ENCODE measurements at places on chromosomes 3 and 15.

DNA sequence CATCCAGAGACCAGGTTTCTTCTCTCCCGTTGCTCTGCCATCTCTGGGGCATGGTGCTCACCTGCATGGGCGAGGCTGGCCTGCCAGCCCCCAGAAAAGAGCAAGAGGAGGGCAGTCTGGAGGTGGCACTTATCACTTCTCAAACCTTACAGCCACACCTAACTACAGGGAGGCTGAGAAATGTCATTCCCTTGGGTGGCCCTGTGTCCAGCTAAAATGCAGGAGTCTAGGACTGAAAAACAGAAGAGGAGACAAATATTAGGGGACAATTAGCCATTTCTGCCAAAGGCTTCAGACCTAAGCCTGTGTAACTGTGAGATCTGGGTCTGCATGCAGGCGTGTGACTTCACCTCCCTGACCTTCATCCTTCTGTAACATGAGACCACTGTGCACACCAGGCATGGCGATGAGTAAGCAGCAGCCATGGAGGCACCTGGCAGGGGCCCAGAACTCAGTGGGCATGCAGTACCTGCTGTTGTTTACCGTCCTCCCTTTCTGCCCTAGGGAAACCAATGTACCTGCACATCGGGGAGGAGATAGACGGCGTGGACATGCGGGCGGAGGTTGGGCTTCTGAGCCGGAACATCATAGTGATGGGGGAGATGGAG lies 83.4 kb downstream of the MESD start:
- no peak for DNase-seq

GRCh38 chr3:67907735-67908134 lies 253.3 kb upstream of the SUCLG2 start:
- DNase-seq = no peak

DNA sequence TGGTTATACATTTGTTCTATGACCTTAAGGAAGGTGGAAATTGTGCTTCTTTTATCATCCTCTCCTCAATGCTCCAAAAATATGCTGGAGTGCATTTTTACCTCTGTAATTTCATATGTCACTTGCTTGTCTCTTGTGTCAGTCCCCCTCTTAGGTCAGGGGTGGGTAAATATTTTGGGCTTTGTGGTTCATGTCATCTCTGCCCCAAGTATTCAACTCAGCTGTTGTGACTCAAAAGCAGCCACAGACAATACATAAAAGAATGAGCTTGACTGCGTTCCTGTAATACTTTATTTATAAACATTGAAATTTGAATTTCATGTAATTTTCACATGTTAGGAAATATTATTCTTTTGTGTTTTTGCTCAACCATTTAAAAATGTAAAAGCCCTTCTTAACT lies 60.4 kb upstream of the SLC24A5 start:
- DNase-seq = no peak

GRCh38 chr3:4551051-4551711 lies 58.0 kb downstream of the ITPR1 start:
- no peak for DNase-seq

DNA sequence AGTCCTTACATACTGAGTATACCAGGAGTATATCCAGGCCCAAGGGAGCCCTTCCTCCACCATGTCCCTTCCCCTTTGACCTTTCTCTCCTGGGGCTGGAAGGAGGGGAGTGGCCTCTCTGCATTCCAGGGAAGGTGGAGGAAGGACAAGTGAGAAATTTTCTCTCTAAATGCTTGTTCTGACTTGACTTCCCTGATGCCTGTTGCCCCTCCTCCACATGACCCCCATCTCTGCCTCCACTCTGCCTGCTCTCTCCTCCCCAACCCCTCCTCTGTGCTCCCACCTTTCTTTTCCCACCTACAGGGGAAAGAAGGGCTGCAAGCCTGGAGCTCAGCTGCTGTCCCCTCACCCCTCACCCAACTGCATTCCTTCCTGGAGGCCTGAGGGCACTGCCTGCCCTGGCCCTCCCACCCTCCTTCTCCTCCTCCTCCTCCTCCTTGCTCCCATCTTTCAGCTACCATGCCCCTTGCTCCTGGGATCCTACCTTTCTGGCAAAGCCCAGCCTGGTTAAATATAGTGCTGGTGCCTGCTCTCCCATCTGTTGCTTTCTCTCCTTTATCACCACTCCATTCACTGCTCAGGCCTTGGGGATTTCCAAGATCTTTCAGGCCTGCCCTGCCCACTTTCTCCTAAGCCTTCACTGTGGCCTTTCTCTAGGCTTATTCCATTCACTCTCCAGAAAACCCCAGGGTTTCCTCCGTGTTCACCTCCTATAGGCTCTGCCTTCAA lies 8.5 kb upstream of the DAG1 start:
- no peak for DNase-seq

GRCh38 chr3:191217301-191217700 lies 18.3 kb downstream of the OSTN start:
- no peak for DNase-seq

DNA sequence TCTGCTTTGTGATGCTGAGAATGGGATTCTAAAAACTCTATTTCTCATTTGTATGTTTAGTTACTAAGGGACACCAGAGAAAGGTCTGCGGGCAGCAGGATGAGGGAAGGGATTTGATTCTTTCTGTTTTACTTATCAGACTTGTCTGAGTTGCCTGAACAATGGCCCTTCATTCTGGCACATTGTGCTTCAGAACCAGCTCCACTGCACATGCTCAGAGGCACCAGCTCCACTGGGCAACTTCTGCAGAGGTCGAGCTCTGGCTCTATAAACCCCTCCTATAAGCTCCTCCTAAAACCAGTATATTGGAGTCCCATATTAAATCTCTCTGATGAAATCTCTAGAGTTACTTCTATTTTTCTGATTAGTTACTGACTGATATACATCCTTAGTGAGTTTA lies 453.2 kb upstream of the CDIN1 start:
- no peak for DNase-seq

DNA sequence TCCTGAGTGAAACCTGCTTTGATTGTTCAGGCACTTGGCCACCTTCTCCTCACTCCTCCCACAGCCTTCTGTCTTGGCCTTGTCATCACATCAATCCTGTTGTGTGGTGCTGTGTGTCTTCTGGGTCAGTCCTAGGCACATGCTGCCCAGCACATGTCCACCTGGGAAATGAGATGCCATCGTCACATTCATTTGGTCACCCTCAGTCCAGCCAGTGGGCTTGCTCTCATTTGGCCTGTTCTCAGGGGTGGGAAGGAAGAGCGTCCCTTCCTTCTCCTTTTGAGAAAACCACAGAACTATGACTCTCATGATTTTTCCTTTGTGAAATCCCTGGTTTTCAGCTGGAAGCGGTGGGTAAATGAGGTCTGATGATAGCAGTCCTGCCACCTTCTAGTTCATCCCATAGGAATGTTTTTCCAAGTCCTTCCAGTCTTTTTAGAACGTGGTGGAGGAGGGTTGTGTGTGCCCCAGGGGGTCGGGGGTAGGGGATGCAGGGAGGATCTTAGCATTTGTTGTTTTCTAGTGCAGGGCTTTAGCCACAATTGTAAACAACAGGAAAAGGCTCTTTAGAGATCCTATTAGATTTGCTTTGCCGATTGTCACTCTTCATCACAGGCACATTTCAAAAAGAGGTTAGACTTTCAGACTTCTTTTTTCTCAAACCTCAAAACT lies 8.4 kb upstream of the PLA1A start:
- no peak for DNase-seq

- no peak for DNase-seq
Observed at GRCh38 chr3:59266551-59266950, 216.7 kb upstream of the CFAP20DC start.

DNA sequence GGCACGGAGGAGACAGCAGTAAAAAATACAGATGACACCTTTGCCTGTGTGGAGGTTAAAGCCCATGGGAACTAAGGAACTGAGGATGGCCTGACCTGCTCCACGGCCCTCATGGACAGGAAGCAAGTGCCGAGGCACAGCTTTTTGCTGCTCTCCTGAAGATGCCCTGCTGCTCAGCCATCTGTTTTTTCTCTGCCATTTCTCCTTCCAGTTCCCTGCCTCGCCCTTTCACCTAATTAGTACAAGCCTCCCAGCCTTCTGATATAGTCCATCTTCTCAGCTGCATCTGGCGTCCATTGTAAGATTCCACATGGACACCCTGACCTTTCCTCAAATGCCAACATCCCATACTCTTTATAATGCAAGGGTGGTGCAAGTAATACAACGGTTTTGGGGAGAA lies 11.8 kb upstream of the CXCR6 start:
- no peak for DNase-seq

DNA sequence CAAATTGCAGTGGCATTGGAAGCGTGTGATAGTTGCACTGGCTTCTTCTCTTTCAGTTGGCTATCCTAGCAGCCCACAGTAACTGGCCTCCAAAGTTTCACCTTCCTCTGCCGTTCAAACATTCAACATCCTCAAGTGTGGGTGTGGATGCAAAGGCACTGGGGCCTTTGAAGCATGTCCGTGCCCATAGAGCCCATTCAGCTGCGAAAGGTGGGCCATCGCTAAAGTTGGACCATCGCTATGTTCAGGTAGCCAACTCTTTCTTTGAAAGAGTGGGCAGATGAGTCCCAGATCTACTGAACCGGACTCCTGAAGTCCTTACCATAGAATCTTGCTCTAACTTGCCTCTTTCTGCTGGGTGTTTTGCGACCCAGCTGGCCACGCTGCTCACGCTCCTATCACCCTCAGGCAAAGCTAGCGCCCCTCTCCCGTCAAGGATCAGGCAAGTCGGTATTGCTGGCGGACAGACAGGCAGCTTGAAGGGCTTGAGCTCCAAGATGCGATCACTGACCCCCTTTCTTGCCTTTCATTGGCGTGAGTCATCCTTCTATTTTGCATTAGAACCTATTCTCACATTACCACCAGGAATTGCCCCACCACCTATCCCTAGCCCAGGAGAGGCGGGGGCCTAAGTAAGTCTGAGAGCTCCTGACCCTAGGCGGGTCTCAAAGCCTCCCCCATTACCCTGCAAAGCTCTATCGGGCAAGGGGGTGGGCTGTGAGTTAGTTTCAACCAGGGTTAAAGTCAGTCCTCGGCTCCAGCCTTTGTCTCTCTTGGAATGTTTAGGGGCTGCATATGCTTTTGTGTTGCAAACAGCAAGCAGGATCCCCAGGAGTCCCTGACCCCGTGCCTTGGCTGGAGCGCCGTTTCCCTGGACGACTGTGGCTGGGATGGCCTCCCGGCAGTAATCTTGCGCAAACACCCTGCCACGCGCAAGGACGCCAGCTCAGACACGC lies 28.7 kb downstream of the ZIC4 start:
- DNase-seq = no peak

GRCh38 chr3:171532294-171532693 lies 72.1 kb upstream of the TNIK start:
- no peak for DNase-seq

- DNase-seq = no peak
Observed at GRCh38 chr3:128408693-128409623, 57.7 kb downstream of the DNAJB8 start.

DNA sequence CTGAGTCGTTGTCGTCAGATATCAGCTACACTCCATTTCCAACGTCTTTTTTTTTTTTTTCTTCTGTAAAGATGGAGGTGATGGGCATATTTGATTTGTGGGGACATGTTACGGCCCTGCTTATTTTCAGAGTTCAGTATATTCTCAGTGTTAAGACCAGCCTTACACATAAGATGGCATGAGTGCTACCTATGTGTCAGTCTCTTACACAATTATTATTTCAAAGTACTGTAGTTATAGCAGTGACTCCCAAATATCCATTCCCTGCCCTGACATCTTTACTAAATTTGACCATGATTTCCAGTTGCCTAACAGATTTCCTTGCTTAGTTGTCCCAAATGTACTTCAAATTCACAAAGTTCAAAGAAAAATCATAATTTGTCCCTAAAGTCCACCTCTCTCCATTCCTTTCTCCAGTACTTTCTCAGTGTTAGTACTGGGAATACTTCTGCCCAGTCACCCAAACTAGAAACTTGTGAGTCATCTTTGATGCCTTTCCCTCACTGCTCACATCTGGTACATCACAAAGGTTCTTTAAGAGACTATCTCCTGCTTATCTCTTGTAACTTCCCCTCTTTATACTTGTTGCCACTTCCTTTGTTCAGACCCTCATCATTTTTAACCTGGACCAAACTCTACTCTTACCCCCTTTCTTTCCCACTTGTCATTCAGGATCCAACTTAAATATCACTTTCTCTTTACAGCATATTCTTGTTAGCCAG lies 67.0 kb downstream of the ZNF609 start:
- DNase-seq = peak; percentile 35

GRCh38 chr3:132641837-132642538 lies 17.6 kb downstream of the ACAD11 start:
- DNase-seq = peak; percentile 10

- DNase-seq = no peak
Observed at GRCh38 chr15:28110481-28110881, 11.4 kb upstream of the OCA2 start.

- no peak for DNase-seq
Observed at GRCh38 chr3:121482660-121483059, 63.1 kb downstream of the POLQ start.

DNA sequence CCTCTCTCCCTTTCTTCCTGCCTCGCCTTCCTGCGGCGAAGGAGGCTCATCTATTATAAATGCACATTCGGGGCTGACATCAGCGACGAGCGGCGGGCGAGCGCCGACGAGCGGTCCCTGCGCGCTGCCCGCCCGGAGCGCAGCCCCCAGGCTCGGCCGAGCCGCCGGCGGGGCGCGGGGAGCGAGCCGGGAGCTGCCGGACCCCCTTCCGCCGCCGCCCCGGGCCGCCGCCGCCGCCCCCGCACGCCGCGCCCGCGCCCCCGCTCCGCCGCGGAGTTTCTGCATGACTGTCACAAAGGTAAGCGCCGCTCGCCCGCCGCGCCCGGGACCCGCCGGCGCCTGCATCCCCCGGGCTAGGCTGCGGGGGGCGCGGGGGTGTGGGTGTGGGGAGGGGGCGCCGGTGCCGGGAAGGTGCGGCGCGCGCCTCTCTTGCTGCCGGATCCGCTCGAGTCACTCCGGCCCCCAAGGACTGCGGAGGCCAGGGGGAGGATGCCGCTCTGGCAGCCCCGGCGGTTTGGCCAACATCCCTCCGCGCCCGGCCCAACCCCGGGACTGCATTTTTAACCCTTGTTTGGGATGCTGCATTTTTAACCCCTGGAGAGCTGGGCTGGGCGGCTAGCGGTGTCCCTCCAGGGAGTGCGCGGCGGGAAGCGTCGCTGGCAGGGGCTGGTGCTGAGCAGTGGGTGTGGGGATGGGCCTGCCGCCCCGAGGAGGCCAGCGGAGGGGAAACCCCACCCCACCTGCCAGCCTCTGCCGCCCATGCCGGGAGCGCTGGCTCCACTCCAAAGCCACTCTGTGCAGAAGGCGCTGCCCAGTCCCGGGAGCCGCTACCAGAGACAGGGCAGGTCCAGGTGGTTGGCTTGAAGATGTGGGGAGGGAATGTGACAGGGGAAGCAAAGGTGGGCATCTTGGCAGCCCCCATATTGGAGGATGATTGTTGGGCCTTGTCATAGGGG lies at the start of gene CORO2B:
Gene CORO2B, plus strand, starts transcription at position 14 of the 956 bp plus-strand sequence. Its CDS starts 270 bp downstream, at position 284.
- DNase-seq = no peak

- DNase-seq = no peak
Observed at GRCh38 chr3:46668116-46668515, 25.4 kb downstream of the ALS2CL start.
